ENCODE measurements at places on chromosomes 16 and 17.

DNA sequence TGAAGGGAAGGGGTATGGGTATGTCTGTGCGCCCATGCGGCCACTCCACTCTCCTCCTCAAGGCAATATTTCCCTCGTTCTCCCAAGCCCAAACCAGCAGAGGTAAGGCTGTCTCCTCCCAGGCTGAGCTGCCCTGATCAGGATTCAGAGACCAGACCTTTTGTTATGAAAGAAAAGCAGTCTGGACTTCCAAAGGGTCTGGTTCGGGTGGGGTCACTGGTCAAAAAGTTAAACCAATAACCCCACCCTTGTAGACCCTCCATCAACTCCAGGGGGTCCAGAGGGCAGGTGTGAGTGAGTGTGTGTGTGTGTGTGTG is 5.7 kb upstream of the DLX4 start:
- DNase-seq: no peak

- no peak for DNase-seq
Measured at GRCh38 chr16:23896832-23897821, 61.3 kb downstream of the PRKCB start.

- no peak for DNase-seq
Measured at GRCh38 chr16:23584186-23585076, 11.7 kb downstream of the NDUFAB1 start.

GRCh38 chr16:67428146-67428731 is 2.7 kb upstream of the HSD11B2 start:
- DNase-seq: peak; percentile 62

GRCh38 chr16:6195966-6196365 is 1098.4 kb upstream of the EEF2KMT start:
- DNase-seq: no peak

GRCh38 chr17:56870081-56870651 is 36.2 kb downstream of the DGKE start:
- DNase-seq: no peak

DNA sequence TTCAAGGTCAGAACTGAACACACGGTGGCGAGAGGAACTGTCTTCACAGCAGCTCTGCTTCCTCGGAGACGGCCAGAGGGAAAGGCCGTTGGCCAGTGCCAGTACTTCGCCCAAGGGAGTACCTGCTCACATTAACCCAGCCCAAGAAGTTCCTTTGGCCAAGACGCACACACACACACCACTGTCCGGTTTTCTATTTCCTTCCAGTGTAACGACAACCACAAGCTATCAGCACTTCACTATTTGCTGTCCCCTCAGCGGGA is 744 bp upstream of the GGNBP2 start:
- no peak for DNase-seq

- no peak for DNase-seq
Measured at GRCh38 chr16:80063031-80063712, 462.6 kb upstream of the MAF start.

- no peak for DNase-seq
Measured at GRCh38 chr17:9912121-9913099, 7.3 kb upstream of the RCVRN start.

DNA sequence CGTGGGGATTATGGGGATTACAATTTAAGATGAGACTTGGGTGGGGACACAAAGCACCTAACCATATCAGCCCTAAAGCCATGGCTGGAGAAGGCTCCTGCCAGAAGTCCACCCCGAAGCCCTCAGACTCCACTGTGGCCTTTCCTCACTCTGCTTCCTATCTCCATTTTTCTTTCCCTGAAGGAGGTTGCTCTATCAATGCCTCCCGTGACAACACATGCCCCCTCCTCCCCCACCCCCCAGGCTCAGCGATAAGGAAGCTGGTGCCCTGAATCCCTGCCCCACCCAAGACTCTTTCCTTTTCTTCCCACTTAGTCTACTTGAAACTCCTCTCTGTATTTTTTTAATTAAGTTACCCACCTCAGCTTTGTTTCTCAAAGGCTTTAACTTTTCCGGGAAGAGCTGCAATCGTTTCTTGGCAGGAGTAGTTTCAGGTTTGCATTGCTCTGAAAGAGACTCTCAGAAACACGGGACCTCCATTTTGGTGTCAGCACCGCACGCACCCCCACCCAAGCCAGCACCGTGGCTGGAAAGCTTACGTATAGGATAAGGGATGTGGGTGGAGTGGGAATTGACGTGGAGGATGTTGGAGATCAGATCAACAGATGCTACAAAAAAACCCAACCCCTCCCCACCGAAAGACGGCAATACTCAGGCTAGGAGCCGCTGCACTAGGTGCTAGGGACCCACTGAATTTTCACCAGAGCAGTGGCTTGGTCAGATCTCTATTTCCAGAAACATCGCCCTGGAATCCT is 15.2 kb upstream of the CA4 start:
- DNase-seq: no peak

- no peak for DNase-seq
Measured at GRCh38 chr16:19380328-19380727, 37.4 kb upstream of the TMC5 start.

GRCh38 chr16:87487361-87487924 is 5.4 kb downstream of the ZCCHC14 start:
- DNase-seq: no peak

GRCh38 chr17:62899361-62899760 is 66.7 kb upstream of the TANC2 start:
- DNase-seq: no peak

GRCh38 chr17:33955461-33955860 is 299.6 kb upstream of the CCL2 start:
- DNase-seq: no peak

DNA sequence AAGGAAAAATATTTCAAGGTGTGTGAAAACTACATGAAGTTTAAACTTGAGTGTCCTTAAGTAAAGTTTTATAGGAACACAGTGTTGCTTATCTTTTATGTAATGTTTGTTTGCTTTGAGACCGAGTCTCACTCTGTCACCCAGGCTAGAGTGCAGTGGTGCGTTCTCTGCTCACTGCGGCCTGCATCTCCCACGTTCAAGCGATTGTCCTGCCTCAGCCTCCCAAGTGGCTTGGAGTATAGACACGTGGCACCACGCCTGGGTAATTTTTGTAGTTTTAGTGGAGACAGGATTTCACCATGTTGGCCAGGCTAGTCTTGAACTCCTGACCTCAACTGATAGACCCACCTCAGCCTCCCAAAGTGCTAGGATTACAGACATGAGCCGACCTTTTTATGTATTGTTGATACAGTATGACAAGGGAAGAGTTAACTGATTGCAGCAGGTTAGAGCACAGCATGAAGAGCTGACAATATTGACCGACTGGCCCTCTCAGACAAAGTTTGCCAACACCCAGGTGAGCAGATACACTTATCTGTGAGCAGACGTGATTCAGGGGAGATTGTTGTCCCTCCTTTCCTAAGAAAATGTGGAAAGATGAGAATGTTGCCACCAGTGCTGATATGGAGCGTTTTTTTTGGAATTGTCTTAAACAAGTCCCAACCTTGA is 373.7 kb downstream of the WWOX start:
- DNase-seq: no peak

DNA sequence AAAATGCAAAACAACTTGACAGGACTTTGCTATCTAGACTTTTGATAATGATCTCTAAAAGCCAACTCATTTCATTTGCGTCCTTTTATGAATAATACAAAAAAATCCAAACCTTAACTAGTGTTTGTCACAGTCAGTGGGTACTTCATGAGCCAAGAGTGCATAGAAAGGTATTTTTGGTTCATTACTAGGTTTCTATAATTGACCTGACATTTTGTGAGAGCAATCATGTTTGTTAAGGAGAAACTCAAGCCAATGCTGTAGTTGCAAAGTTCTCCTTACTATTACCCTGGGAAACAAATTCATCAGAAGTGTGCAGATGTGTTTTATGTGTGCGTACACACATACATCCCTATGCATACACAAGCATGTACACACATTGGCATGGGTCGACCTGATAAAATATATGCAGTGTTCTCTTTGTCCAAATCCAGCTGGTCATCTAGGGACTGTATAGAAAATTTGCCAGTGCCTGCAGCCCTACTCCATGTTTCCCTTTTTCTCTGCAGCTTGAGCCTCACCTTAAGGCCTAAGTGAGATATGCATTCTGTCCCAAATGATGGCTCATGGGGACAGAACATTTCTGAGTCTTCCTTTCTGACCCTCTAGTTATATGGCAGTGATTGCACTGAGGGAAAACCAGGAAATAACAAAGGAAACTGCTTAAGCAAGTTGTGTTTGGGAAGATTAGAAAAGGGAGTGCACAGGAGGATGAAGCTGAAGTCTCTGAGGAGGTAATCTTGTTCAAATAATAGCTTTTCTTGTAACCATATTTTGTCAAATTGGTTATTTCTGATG is 128.1 kb downstream of the CDH13 start:
- no peak for DNase-seq

- no peak for DNase-seq
Measured at GRCh38 chr17:7852262-7852670, 2.6 kb upstream of the TMEM88 start.

- no peak for DNase-seq
Measured at GRCh38 chr16:87733190-87733589, 32.6 kb downstream of the KLHDC4 start.

- no peak for DNase-seq
Measured at GRCh38 chr17:29909236-29910003, 20.6 kb downstream of the SSH2 start.

- DNase-seq: no peak
Measured at GRCh38 chr16:51630076-51630475, 479.0 kb upstream of the SALL1 start.

DNA sequence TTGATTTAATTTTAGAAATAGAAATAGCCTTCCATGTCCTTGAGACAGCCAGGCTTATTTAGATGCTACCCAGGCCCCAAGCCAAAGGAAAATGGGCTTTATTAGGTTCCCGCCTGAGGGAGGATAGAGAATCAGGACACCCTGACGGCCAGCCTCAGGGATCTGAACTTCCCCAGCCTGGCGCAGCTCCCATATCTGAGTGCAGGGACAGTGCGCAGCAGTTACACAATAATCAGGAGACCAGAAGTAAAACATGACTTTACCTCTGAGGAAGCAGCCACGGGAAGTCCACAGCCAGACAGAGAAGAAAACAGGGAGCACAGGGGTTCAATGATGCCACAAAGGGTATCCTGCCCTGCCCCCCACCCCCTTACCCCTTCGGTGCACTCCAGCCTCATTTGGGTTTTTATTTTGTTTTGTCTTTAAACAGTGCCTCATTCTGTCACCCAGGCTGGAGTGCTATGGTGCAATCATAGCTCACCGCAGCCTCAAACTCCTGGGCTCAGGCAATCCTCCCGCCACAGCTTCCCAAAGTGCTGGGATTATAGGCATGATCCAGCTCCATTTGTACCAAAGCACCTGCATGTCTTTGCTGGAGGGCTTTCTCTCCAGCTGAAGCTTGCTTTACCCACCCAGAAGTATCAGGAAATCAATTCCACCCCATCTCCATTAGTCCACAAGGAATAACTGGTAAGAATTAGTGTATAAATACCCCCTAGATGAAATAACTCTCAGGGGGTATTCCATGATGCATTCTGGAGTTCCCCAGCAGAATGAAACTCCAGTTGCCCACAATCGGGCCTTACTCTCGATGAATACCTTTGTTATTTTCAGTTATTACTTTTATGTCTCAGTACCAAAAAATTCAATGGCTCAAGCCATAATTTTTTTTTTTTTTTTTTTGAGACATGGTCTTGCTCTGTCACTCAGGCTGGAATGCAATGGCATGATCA is 21.9 kb downstream of the ORC6 start:
- DNase-seq: no peak

DNA sequence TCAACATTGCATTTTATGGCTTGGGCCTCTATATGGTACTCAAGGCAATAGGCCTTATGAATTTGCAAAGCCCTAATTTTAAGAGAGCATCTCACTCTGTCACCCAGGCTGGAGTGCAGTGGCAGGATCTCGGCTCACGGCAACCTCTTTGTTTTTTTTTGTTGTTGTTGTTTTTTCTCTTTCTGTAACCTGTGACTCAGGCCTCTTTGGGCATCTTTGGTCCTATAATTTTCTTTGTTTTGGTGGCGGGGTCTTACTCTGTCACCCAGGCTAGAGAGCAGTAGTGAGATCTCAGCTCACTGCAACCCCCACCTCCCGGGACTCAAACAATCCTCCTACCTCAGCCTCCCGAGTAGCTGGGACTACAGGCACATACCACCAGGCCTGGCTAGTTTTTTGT is 21.8 kb upstream of the HERPUD1 start:
- no peak for DNase-seq

DNA sequence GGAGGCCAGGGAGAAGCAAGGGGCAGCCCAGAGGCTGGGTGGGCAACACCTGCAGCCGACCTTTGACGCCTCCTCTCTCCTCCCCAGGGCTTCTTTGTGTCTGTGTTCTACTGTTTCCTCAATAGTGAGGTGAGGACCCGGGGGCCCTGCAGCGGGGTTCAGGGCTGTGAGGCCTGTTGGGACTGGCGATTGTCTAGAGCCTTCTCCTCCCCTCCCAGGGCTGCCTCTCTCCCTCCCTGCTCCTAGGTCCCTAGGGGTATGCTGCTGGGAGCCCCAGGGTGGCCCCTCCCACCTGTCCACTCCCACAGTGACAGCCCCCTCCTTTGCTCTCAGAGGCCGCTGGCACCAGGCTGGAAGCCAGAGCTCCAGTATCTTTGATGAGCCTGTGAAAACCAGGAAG is 10.8 kb upstream of the SPPL2C start:
- no peak for DNase-seq

- no peak for DNase-seq
Measured at GRCh38 chr17:82338858-82339633, 5.5 kb upstream of the SECTM1 start.

DNA sequence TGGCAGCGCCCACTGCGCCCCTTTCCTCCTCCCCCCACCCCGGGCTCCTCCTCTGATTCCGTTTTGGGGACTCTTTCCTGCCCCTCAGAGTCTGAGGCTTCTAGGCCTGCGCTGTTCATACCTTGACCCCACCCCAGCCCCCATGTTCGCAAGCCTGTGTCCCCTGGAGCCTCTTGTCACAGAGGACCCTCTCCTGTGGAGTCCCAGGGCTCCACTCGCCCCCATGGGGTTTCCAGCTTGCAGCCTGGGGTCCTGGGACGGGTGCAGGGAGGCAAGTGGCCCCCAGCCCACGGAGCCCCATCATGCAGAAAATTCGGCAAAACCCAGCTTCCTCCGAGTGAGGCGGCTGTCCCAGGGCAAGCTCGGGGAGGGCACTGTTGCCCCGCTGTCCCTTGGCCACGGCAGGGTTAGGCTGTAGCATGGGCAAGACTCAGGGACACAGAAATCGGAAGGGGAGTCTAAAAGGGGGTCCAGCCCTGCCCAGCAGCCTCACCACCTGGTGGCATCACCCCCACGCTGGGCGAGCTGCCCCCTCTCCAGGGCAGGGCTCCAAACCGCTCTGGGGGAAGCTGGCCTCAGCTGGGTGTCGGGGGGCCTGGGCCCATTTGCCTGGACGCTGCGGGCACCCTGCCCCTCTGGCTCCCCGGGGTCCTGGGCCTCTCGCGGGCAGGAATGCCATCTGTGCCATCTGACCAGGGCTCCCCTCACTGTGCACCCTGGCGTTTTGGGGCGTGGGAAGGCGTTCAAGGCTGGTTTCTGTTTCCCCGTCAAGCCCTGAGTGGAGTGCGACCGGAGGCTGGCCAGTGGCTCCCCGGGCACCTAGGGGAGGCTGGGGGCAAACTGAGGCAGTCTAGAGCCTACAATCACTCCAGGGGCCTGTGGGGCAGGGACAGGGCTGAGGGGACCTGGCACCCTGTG is 11.5 kb upstream of the BAHCC1 start:
- no peak for DNase-seq

GRCh38 chr17:66950886-66951604 is 13.5 kb upstream of the CACNG4 start:
- no peak for DNase-seq

- no peak for DNase-seq
Measured at GRCh38 chr17:73718362-73718761, 74.1 kb upstream of the SDK2 start.

- DNase-seq: no peak
Measured at GRCh38 chr16:48210747-48211146, 33.4 kb upstream of the LONP2 start.

Data from stimulated activated CD4-positive, alpha-beta T cell treated with anti-CD3 and anti-CD28 coated beads, Interleukin-12 subunit alpha, Interleukin-12 subunit beta, amount 100 ng/mL, for 4 hours (primary cell).